Stimulated activated CD4-positive, alpha-beta T cell treated with anti-CD3 and anti-CD28 coated beads, Interleukin-1b, Interleukin-23, amount 100 ng/mL, for 1 hour (primary cell): ENCODE measurements at places on chromosomes 1 and 21.

GRCh38 chr1:35674111-35674510 lies 32.8 kb upstream of the PSMB2 start:
- DNase-seq = no peak

GRCh38 chr1:201781437-201781836 lies 47.5 kb upstream of the IPO9 start:
- no peak for DNase-seq

- DNase-seq = no peak
Measured at GRCh38 chr1:55378582-55378981, 163.4 kb upstream of the USP24 start.

GRCh38 chr1:57319165-57319564 lies 104.7 kb downstream of the DAB1 start:
- DNase-seq = no peak

- peak; percentile 61 for DNase-seq
Measured at GRCh38 chr1:12166834-12167492, at the start of gene TNFRSF1B. Gene TNFRSF1B, plus strand, starts transcription at chr1:12166991. Its CDS starts 101 bp downstream, at chr1:12167092.

DNA sequence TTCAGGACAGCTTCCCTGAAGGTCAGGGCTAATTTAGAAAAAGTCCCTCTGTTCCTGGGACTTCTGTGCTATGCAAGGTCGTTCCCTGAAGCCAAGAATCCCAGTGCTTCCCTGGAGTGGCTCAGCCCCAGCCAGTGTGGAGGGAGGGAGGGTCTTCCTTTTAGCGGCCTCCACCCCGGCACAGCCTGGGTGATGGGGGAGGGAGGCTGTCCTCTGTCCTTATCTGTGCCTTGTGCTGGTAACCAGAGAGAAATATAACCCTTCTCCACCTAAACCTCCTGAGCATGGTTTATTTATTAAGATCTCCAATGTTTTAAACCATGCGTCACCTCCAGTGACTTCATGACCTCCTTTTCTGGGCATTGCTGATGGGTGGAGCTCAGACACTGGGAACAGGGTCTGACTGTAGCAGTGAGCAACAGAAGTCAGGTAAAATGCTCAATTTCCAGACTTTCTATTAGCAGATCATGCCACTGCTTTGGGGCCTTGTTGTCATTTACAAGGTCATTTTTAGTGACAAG lies 157.1 kb downstream of the DSCAM start:
- no peak for DNase-seq

DNA sequence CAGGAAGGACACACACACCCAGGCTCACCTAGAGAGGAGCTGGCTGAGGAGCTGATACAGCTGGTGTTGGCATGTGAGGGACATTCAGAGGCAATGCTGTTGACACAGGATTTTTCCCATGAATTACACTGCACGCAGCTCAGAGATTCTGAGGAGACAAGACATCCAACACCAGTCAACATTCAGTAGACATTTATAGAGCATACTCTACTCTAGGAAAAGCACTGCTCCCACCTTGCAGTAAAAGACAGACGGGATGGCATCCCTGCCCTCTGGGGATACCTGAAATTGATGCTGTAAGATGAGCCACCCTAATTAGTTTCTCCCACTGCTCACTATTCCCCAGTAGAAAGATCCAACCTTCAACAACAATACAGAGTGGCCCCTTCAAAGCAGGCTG lies 5.1 kb downstream of the LYPD8 start:
- no peak for DNase-seq

- DNase-seq = no peak
Measured at GRCh38 chr1:172883844-172884243, 166.9 kb downstream of the TNFSF18 start.

DNA sequence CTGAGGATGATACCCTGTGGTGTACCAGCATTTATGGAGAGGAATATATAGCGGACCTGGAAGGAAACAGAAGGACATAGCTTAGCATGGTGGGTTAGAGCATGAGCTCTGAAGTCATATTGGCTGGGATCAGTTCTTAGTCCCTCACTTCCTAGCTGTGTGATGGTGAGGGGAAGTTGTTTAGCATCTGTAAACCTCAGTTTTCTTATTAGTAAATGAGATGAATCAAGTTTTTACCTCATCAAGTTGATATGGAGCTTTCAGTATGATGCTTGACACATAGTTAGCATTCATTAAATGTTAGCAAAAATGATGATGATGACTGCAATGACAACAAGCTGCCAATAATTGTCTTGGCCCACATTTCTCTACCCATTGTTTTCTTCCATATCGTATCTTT lies 84.8 kb downstream of the NEK7 start:
- no peak for DNase-seq

- no peak for DNase-seq
Measured at GRCh38 chr1:246582301-246583055, 16.2 kb downstream of the CNST start.

- DNase-seq = no peak
Measured at GRCh38 chr1:212749821-212750535, 41.6 kb downstream of the NSL1 start.

GRCh38 chr1:215567491-215568298 lies 591 bp downstream of the KCTD3 start:
- no peak for DNase-seq

GRCh38 chr1:168084396-168085231 lies 52.1 kb downstream of the GPR161 start:
- peak; percentile 19 for DNase-seq

DNA sequence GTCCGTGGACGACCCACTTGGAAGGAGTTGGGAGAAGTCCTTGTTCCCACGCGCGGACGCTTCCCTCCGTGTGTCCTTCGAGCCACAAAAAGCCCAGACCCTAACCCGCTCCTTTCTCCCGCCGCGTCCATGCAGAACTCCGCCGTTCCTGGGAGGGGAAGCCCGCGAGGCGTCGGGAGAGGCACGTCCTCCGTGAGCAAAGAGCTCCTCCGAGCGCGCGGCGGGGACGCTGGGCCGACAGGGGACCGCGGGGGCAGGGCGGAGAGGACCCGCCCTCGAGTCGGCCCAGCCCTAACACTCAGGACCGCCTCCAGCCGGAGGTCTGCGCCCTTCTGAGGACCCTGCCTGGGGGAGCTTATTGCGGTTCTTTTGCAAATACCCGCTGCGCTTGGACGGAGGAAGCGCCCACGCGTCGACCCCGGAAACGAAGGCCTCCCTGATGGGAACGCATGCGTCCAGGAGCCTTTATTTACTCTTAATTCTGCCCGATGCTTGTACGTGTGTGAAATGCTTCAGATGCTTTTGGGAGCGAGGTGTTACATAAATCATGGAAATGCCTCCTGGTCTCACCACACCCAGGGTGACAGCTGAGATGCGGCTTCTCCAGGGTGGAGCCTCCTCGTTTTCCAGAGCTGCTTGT lies 32.4 kb downstream of the PRMT2 start:
- DNase-seq = no peak

- DNase-seq = no peak
Measured at GRCh38 chr21:43829575-43830119, 35.4 kb upstream of the AGPAT3 start.

GRCh38 chr1:231866392-231867331 lies 240.1 kb downstream of the DISC1 start:
- DNase-seq = peak; percentile 22

DNA sequence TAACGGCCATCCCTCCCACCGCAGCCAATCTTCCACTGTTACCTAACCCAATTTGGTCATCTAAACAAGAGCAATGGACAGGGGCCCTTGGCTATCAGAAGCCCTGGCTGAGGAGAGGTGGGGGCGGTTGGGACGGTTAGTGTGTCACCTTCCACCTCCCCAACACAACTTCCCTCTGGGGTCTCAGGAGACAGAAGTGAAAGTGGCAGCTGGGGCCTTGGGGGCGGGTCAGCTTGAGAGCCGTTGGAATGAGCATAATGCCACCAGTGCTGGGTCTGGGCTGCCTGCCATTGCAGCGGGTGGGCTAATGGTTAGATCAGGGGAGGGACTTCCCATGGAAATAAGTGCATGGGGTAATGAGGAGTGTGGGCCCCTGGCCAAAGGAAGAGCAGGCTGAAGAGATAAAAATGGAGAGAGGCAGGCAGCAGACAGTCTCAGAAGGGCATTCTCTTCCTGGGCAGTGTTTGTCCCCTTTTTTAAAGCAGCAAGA lies 7.9 kb downstream of the MEF2D start:
- DNase-seq = no peak

DNA sequence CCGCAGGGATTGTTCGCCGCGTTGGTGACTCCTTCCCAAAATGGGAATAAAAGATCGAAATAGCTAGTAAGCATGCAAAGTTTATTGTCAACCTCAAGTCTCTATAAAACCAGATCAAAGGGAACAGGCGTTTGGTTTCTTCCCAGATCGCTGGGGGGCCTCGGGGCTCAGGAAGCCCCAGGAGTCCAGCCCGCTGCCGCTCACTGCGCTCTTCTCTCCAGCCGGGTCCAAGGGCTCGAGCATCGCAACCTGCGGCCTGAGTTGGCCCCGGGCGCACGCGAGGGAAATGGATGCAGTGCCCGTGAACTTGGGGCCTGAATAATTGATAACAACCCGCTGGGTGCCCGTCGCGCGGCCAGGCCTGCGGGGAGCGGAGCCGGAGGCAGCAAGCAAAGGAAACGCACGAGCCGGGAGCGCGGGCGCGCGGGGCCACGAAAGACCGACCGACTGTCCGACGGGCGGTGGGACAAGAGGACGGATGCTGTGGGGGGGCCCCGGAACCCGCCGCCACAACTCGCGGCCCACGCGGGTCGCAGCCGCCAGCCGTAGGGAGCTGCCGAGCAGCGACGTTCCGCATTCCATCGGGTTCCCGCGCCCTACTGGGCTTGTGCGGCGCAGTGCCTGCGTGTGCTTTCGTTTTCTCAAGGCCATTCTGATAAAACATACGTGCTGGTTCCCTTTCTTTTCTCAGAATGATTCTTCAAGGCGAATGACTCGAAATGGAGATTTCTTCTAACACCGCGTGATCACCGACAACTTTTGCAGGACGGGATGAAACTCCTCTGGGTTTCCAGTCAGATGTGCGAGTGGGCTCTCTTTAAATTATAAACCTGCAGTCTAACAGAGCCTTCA lies 14.0 kb upstream of the ALX3 start:
- no peak for DNase-seq

DNA sequence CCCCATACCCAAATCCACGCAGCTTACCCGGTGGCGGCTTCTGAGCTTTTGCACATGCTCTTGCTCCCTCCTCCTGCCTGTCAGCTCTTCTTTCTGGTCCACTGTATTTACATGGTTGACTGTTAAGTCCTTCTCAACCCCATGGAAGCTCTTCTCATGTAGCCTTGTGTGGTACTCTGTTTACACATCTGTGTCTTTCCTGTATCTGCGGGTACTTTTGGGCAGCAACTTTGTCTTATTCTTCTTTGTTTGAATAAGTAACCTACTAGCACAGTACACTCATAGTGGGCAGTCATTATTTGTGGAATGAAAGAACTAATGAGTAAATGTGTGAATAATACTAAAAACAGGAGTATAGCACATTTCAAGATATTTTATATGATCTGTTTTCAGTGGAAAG lies 88.5 kb upstream of the GPR88 start:
- DNase-seq = no peak

DNA sequence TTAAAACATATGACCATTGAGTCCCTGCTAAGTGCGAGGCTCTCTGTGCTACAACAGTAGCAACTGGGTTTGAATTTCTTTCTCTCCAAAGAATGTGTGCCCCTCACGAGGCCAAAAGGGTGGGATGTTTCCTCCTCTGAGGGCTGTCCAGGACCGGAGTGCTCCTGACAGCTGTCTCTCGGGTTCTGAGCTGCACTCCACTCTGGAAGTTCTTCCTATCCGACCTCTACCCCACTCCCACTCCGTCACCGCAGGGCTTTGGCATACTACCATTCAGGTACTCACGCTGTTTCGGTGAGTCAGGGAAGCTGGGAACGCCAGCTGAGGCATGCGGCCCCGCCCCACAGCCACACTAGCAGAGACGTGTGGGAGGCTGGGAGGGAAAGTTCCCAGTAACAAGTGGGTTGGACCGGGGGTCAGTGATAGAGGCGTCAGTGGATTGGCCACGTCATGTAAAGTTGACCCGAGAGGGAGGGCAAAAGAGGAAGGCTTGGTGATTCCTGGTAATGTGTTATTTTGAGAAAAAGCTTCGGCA lies 705 bp upstream of the SLC50A1 start:
- DNase-seq = peak; percentile 46

- no peak for DNase-seq
Measured at GRCh38 chr1:15799928-15800835, 7.3 kb downstream of the UQCRHL start.

GRCh38 chr1:21255943-21256320 lies 34.3 kb downstream of the ECE1 start:
- no peak for DNase-seq

DNA sequence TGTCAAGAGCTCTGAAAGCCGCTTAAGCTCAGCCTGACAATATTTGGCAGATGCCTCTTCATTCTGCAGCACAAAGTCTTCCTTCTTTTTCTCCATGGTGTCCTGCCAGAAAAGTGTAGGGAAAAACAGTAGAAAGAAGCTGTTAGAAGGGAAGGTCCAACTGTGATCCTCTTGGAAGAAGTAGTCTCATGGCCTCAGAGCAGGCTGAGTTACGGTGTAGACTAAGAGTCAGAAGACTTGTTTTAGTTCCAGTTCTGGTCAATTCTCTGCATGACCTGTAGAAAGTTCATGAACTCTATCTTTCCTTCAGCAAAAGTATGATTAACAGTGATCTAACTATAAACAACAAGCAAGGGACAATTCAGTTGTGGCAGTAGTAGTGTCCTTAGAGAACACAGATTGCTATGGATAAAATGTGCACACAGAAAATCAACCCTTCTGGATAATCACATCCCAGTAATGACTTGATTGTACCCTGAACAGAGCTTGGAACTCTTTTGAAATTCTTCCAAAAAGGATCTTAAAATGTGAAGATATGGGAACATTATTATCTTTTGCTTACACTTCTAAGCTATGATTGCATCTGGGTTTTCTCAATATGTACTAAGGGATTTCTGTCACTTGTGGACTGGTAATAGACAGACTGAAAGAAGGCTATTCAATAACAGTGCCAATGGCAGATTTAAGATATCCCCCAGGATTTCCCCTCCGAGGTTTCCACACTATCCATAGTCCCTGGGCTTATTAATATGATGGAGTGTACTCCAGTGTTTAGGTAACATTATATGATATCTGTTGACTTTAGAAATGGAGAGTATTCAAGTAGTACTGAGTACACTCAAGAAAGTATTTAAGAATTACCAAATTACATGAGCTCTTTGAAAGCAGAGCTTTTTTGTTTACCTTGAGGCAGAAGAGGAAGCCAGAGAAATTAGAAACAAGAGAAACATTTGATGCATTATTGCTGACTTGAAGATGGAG lies 22.1 kb upstream of the GBP2 start:
- DNase-seq = no peak

GRCh38 chr1:113388621-113389358 lies 1.5 kb upstream of the MAGI3 start:
- no peak for DNase-seq

GRCh38 chr1:114648503-114648902 lies 21.3 kb downstream of the DENND2C start:
- no peak for DNase-seq

- DNase-seq = no peak
Measured at GRCh38 chr1:234069760-234070159, 165.3 kb downstream of the SLC35F3 start.

DNA sequence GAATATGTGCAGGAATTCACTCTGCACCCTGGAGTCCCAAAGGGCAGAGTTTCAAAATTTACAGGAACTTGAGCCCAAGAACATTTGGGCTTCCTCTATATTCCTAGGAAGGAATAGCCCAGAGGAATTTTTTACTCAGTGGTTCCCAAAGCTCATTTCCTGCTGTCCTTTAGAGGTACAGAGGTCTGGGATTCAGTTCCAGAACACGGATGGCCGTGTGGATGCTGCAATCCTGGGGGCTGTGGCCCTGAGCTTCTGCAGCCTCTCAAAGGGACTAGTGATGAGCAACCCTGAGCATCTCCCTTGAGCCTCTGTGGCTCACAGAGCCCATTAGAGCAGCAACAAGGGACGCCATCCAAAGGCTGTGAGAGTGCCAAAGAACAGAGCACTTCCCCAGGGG lies 10.1 kb upstream of the RHOU start:
- DNase-seq = no peak

- DNase-seq = no peak
Measured at GRCh38 chr1:236810018-236810417, 14.9 kb downstream of the MTR start.
